ENCODE measurements at places on chromosomes 5 and 9.

DNA sequence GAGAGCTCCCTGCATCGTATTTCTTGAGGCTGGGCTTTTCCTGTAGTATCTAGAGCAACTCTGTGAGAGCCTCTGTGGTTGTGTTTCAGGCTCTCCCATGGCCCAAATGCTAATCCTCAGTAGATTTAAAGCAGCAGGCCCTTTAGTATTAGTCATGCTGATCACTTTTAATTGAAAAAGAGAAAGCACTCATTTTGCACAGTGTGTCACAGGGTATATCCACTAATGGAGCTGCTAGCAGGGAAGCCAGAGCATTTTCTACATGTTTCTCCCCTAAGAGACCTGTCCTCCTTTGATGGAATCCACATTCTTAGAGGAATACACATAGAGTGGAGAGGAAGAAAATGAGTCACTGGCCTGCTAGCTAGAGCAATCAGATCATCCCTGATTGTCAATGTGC lies 348.5 kb downstream of the TMEM232 start:
- no peak for DNase-seq

- DNase-seq = no peak
These were observed 247.1 kb upstream of the ANKRD55 start for GRCh38 chr5:56480078-56480704.

DNA sequence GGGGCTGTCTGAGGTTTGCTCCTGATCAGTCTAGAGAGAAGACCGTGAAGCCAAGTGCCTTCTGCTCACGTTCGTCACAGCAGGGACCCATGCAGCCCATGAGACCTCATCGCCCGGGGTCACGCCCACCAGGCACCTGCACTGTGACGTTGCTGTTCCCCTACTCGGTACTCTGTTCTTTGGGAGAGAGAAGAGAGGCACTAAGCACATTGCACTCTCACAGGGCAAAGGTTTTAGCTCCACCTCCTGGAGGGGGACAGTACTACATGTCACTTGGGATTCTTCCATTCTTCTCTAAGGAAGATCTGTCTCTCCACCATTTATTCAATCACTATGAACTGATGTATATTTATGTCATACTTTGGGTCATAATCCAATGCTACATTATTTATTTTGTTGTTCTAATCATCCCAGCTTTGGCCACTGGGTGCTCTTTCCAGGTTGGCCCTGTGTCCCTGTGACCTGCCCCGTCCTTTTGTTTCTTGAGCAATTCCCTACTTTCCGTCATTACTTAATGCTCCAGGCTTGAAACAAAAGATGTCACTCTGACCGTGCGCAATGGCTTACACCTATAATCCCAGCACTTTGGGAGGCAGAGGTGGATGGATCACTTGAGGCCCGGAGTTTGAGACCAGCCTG lies 31.4 kb upstream of the BRD3 start:
- peak; percentile 5 for DNase-seq

GRCh38 chr5:149724130-149724840 lies 5.8 kb upstream of the PPARGC1B start:
- DNase-seq = no peak

DNA sequence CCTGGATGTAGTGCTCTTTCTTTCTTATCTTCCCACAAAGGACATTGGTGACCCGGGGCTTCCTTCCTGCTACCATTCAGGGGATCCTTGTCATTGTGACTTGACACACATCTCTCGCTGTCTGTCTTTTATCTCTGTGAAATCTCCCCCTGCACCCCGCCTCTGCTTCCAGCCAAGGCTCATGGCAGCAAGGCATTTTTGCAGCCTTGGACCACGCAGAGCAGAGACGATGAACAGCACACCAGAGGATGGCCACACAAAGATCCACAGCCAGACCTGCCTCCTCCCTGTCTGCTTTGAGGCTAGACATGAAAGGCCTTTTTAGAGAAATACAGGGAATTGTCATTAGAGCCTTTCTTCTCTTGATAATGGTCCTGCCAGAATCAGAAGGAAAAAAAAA lies 549.1 kb downstream of the CDK5RAP2 start:
- DNase-seq = no peak

- no peak for DNase-seq
These were observed 638.3 kb upstream of the DMAC1 start for GRCh38 chr9:8437876-8438275.

All from fibroblast of the conjunctiva (primary cell).